GM19239 (cell line): ENCODE measurements at places on chromosomes 5 and 9.

- DNase-seq = no peak
Observed at GRCh38 chr9:33690143-33690933, 105.0 kb upstream of the PRSS3 start.

GRCh38 chr9:128587453-128587852 lies 35.1 kb downstream of the SPTAN1 start:
- no peak for DNase-seq

- DNase-seq = no peak
Observed at GRCh38 chr9:88443480-88444113, 55.4 kb downstream of the SPIN1 start.

- no peak for DNase-seq
Observed at GRCh38 chr9:72844440-72844768, 108.4 kb downstream of the ALDH1A1 start.

DNA sequence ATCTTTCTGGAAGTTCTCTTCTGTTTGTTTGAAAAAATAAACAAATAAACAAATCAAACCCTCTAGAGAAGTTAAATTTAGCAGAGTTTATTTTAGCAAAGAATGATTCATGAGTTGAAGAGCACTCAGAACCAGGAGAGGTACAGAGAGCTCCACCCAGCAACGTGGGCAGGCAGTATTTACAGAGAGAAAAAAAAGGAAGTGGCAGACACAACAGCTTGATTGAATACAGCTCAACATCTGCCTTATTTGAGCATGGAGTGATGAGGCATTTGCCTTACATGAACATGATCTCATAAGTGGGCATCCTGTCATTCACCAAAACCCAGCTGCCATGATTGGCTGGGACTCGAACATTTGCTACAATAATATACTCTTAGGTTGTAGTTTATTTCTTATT lies 381.6 kb upstream of the ADAMTS16 start:
- no peak for DNase-seq
